ENCODE measurements at places on chromosomes 6 and 20.

DNA sequence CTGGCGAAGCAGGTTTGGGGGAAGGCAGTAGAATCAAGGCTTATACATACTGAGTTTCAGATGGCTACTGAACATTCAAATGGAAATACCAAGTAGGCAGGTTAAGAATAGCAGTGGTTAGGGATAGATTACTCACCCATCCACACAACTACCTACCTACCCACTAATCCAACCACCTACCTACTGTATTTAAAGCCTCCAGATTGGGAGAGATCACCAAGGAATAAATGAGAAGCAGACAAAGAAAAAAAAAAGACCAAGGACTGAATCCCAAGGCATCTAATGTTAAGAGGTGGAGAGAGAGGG is 68.3 kb upstream of the SMIM29 start:
- DNase-seq: no peak

DNA sequence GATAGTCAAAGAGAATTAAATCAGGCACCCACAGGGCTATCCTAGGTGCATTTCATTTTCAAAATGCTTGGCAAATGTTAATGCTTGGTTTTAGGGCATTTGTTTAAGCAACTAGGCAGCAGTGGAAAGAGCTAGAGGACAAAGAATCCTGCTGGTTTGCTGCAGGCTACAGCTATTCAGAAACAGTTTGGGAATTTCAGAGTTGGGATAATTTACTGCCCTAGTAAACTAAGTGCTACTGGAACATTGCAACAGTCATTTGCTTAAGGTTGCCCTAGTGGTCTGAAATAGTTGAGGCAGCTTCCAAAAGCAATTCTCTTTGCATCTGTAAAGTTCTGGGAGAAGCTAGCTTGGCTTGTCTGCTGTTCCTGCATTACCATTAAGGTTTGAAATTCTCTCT is 312.7 kb downstream of the LAMA2 start:
- no peak for DNase-seq

DNA sequence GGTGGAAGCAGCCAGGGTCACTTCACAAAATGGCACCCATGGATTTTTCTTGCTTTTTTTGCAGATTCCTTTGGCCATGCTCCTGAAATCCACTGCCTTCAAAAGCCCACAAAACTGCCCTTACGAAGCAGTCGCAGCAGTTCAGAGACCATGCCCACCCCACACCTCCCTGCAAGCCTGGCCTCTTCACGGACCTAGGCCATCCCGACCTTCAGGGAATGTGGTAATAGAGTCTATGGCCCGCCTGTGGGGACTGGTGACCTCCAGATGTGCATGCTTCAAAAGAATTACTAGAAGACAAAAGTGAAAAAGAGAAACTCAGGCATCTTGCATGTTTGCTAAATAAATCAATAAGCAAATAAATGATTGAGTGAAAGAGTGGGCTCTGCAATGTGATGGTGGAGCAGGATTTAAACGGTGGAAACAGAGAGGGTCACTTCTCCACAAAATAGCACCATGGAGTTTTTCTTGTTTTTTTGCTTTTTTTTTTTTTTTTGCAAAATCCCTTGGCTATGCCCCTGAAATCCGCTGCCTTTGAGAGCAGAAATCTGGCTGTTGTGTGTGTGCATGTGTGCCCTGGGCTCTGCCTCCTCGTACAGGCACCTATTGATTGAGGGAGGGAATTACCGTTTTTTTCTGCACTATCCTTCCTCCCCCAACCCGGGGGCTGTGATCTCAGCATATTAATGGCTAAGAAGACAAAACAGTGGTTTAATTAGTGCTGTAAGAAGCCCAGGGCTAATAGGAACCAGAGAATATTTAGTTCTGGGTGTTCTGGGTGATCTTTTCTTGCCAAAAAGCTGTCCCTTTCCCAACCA is 107.4 kb downstream of the PXDC1 start:
- no peak for DNase-seq

GRCh38 chr6:112040956-112041355 is 12.9 kb upstream of the CCN6 start:
- peak; percentile 89 for DNase-seq

GRCh38 chr20:46056970-46057855 is 28.2 kb downstream of the SLC12A5 start:
- DNase-seq: peak; percentile 65

- peak; percentile 45 for DNase-seq
These were observed 177.3 kb downstream of the CDKAL1 start for GRCh38 chr6:20711518-20711917.

- DNase-seq: no peak
These were observed 1.0 kb downstream of the TRERF1 start for GRCh38 chr6:42450477-42451332.

GRCh38 chr6:165480916-165481315 is 171.5 kb upstream of the C6orf118 start:
- DNase-seq: no peak

GRCh38 chr6:122081921-122082320 is 317.5 kb upstream of the HSF2 start:
- no peak for DNase-seq

GRCh38 chr6:53287336-53288225 is 61.2 kb downstream of the ELOVL5 start:
- no peak for DNase-seq

GRCh38 chr6:148239215-148239614 is 103.4 kb upstream of the SASH1 start:
- DNase-seq: peak; percentile 15

DNA sequence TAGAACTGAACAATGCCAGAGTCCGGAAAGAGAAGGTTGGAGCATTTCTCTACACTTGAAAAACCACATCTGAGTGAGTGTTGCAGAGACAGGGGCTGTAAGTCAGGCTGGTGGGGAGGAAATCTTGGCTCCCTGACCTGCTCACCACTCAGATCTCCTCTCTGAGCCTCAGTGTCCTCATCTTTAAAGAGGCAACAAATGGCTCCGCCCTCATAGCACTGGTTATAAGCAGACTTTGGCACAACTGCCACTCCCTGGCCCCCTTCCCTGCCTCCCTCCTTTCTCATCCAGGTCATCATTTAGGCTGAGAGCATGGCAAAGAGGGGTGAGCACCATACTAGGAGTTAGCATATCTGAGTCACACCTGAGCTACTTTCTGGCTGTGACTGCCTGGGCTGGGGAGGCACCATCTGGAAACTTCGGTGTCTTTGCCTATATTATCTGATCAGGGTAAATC is 10.6 kb downstream of the SIRPG start:
- DNase-seq: no peak

DNA sequence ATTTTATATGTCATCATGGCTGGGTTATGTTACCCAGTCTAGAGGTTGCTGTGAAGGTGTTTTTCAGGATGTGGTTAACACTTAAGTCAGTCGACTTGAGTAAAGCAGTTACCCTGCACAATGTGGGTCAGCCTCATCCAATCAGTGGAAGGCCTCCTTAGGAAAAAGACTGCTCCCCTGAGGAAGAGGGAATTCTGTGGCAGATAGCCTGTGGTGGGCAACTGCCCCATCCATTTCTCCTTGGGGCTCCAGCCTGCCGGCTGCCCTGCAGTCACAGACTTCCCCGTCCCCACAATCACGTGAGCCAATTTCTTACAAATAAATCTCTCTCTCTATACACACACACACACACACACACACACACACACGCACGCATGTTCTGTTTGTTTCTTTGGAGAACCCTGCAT is 34.5 kb upstream of the MPC1 start:
- no peak for DNase-seq

GRCh38 chr6:157751547-157752200 is 71.4 kb upstream of the SNX9 start:
- DNase-seq: peak; percentile 40

DNA sequence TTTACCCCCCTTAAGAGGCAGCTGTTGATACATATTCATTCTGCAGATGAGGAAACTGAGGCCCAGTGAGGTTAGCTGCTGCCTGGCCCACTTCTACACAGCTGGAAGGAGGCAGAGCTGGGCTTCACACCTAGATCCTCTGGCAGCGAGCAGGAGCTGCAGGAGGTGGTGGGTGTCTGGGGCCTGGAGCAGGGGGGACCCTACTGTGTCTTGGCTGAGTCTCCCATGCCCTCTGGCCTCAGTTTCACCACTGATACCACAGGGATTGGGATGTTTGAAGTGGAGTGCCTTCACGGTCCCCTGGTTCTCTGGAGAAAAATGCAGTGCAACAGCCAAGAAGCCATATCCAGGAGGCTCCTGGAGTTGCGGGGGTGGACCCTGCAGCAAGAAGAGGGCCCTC is 8.2 kb upstream of the BPIFA2 start:
- no peak for DNase-seq

DNA sequence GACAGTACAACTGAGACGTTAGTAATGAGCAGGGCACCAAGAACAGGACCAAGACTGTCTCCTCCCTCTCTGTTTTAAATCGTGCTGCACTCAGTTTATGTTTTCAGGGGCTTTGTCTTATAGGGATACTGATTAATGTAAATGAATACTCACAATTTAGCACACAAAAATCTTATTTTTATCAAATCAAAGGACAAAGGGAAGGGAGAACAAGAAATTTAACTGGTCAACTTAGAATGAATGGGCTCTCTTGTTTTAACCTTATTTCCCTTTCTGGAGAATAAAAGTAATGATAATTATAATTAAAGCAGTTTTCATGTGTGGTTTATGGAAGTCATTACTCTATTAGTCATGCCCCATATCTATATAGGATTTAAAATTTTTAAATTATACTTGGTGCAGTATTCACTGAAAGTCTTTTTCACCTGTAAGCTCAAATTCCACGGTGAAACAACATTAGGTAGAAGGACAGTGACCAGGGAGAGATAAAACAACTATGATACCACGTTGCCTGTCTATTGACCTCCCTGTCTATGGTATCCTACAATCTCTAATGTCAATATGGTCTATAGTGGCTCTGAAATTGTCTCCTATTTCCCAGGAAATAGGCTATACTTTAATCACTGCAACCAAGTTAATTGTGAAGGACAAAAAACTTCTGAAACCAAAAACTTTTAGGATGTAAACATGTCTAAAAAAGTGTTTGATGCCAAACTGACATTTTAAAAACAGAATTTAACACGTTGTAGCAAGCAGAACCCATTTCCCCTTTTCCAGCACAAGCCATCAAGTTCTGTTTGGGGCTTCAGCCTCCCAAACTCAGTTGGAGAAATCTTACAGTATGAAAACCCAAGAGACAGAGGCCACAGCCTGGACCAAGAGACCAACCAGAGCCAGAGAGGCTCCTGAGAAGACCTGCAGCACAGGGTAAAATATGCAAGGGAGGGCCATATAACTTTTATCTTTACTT is 15.0 kb downstream of the ELOVL5 start:
- no peak for DNase-seq

DNA sequence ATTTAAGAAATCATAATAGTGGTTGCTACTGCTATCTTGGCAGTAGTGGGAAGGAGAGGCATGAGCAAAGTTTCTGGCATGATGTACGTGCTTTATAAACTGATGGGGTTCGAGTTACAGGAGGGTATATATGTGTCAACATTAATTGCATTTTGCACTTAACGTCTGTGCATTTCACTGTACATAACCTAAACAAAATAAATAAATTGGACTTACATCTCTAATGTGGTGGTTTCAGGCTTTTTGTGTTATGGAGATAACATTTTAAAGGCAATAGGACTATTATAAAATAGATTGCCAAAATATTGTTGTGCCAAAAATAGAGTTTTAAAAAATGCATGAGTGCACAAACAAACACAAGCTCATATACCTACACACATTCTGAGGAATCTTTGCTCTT is 1001.1 kb upstream of the GJE1 start:
- no peak for DNase-seq

DNA sequence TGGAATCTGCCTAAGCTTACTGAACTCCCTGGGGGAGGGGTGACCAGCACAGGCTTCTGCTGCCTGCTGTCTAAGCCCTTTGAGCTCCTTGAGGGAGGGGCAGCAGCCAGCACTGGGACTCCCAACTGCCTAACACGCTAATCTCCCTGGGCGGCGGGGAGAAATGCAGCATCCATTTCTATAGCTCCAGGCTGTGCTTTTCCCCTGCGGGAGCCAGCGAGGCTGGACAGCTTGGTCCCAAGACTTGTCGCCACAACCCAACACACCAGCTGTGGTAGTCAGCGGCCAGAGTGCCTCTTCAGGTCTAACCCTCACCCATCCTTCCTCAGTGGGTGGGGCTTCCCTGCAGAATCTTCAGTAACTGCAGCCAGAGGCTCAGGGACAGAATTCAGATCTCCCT is 64.6 kb downstream of the VGLL2 start:
- DNase-seq: no peak
